ENCODE measurements at places on chromosomes 2 and 18.
A peak's percentile ranks its signal among the peaks of the same experiment; 100 is the strongest.

DNA sequence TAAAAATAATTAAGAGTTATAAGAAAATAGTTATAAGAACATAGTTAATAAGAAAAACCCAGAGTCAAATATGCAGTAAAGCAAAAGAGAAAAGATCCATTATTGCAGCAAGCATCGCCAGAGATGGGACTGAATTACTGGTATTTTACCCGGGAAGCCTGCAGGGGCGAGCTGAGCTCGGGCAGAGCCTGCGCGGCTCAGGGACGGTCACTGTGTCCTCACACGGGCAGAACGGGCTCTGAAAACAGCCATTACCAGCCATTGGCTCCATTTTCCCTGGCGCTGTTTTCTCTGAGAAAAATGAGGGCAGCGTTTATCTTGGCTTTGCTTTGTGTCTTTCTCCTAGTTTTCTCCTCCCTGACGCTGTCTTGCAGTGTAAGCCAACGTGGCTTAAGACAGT lies 95.3 kb upstream of the ALKAL2 start:
- DNase-seq: no peak

- DNase-seq: peak; percentile 41
These were observed 5.0 kb upstream of the TMEM178A start for GRCh38 chr2:39660612-39661236.

DNA sequence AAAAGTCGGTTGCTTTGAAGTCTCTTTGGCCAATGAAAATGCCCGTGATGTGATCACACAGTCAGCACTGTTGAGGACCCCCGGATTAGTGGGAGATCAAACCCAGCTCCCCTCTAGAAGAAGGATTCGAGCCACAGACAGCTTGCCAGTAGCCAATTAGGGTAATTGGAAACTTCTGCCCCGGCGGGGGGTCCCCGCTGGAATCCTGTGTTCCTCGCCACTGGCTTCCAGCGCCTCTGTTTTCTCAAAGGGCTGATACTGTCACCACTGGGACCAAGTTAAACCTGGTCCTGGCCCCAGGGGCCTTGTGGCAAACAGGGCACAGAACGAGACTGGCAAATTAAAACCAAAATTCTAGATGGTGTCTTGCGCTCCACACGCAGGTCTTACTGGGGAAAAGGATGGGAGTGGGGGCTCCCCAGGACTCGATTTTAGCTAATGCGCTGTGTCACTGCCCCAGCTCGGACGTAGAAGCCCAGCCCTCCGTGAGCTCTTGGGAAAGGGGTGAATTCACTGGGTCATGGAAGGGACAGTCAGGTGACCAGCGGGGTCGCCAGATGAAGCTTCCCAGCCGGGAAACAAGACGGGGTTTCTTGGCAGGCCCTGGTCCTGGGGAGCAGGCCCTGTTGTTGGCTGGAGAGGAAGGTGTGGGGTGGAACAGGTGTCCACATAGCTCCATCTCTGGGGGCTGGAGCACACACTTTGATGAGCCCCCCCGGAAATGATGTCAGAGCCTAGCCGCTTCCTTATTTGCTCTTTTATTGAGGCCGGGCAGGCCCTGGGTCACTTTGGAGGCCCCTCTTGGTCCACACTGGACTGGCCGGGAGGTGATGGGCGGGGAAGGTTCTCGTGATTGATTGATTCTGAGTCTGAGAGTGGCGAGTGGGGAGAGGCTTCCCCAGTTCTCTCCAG lies 90.2 kb downstream of the SMAD7 start:
- no peak for DNase-seq

- DNase-seq: no peak
These were observed 78.5 kb downstream of the XDH start for GRCh38 chr2:31335921-31336585.

DNA sequence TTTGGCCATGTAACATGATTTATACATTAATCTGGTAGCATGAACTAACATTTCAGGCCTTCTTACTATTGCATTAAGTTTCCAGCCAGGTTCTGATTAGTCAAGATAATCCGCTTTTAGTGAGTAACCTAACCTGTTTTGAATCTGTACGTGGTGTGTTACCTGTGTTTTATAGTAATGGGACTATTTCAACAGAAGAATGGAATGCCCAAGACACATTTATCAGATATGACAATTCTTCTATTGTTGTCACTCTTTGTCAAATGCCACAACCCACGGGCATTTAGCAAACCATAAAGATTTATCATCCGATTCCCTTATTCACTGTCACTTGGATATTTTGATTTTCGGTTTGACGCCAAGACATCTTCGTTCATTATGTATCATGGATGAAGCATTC lies 117.9 kb downstream of the ETAA1 start:
- no peak for DNase-seq

DNA sequence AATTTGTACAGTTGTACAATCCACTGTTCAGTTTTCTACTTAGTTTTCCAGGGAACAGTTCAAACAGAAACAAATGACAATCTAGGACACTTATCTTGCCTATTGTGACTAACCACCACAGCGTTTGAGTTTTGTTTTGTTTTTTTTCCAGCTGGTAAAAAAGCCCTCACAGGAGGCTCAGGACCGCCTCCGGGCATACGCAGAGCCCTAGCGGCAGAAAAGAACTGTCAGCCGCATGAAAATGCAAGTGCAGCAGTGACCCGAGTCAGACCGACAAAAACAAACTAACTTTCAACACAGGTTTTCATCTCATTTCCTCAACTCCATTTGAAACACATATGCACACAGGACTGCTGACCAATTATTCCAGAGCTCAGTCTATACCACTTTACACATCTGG lies 68.6 kb downstream of the STEAP3 start:
- DNase-seq: peak; percentile 17

DNA sequence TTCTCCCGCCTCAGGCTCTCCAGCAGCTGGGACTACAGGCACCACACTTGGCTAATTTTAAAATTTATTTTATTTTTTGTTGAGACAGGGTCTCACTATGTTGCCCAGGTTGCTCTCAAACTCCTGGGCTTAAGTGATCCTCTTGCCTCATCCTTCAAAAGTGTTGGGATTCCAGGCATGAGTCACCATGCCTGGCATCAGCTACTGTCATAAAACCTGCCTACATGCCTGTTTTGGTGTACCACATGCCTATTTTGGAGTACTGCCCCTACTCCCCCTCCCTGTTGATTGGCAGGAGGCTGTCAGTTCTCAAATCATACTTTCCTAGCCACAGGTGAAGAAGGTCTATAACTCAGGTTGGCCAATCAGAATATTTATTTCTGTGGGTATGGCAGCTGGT lies 64.0 kb downstream of the CHST9 start:
- no peak for DNase-seq

DNA sequence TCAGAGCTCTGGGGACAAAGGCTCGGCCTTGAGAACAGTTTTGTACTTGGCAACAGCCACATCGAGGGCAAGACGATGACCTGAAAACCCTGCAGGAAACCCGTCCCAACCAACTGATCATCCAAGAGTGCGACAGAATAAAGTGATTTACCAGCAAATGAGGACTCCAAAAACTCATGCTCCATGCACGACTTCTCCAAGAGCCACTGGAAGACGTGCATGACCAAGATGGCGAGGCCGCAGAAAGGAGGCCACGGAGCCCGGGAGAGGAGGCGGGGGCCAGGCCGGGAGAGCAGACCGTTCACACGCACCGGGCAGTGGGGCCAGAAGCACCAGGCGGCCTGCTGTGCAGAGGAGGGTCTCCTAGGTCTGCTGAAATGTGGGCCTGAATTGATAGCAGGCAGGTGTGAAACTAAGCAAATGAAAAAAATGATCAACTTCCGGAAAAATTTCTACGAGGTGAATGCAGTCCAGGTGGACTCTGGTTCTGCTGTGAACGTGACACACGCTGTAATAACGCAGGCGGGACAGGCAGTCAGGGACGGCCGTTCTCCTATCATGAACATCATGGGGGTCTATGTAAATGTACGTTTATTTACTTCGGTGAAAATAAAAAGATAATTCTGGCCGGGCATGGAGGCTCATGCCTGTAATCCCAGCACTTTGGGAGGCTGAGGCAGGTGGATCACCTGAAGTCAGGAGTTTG lies 252.2 kb downstream of the HDAC4 start:
- DNase-seq: no peak

- DNase-seq: no peak
These were observed 9.2 kb downstream of the TPGS2 start for GRCh38 chr18:36819621-36820020.

DNA sequence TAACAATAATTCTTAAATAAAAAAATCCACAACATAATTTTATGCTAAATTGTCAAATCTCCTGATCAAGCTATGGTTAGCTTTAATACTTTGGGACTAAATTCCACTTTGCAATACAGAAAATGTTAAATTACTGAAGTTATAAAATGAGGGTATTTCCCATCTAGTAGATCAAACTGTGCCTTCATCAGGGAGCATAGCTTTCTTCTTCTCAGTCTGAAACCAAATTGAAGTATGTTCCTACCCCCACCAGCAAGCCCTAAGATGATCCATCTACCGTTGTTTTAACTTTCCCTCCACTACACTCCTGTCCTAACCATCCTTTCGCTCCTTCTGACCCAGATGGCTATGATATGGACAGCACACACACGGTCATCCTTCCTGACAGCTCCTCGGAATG lies 24.4 kb upstream of the STK17B start:
- no peak for DNase-seq

DNA sequence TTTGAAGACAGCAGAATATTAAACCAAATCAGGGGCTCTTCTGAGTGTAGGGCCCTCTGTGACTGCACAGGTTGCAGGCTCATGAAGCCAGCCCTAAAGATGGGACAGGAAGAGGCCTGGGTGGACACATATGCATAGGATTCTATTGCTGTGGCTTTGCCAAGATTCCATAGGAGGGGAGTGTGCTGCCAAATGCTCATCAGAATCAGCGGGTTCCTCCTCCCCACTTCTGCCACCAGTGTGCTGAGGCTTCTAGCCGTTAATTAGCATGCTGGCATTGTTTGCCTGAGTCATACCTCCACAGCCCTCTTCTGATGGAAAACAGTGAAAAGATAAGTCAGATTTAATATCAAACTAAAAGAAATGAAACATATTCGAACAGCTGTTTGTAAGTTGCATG lies 103.9 kb upstream of the TMEFF2 start:
- no peak for DNase-seq

- DNase-seq: no peak
These were observed 1047.8 kb downstream of the SOCS6 start for GRCh38 chr18:71336576-71337210.

- peak; percentile 87 for DNase-seq
These were observed 68.4 kb upstream of the ITM2C start for GRCh38 chr2:230796280-230796862.

DNA sequence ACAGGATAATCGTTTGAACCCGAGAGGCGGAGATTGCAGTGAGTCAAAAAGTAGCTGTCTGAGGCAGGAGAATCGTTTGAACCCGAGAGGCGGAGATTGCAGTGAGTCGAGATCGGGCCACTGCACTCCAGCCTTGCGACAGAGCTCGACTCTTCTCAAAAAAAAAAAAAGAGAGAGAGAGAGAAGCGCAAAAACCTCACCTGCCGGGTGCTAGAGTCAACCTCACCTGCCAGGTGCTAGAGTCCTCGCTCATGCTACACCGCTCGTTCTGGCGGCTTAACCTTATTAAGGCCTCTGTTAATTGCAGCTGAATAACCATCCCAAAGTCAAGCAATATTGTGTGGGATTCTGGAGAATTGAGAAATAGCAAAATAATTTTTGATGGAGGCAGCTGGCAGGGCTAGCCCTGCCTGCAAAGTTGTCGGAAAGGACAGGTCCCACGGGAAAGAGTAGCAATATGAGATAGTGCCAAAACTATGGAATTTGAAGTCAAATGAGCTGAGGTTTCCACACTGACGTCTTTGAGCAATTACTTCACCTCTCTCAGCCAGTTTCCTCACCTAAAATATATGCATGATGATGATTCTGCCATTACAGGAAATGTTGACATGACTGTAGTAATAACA lies 644 bp upstream of the DYM start:
- DNase-seq: peak; percentile 42

GRCh38 chr2:183505911-183506310 lies 381.7 kb downstream of the NUP35 start:
- DNase-seq: no peak

DNA sequence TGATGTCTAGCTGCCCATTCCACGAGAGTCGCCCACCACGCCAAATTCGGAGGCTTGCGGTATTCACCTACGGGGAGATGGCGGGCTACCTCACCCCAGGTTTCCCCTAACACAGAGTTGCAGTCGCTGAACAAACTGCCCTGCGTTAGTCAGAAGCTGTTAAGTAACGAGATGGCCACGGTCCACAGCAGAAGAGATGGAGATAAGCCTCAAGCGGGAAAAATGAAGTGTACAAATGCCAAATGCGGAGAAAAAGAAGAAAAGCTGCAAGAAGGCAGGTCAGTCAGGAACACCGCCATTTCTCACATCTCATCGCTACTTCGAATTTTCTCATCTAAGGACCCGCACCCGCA lies 425 bp downstream of the ASB3 start:
- DNase-seq: peak; percentile 63

GRCh38 chr18:28594034-28594433 lies 417.1 kb upstream of the CDH2 start:
- DNase-seq: no peak

DNA sequence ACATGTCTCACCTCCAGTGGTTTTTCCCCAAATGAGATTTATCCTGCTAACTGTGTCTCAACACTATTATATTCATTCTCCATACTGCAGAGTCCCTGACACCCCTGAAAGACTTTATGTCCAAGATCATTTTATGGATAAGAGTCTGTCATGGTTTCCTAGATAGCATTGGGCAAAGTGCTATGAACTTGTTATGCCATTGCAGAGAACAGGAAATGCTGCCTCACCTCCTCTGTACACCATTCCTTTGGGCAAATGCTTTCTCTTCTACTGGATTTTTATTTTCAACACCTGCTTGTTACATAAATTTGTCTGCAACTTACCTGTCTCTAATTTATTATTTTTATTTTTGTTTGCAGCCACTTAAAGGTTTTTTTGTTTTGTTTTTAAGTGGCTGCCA lies 652.5 kb upstream of the FAM98A start:
- DNase-seq: no peak

- no peak for DNase-seq
These were observed 34.5 kb downstream of the MERTK start for GRCh38 chr2:111932841-111933291.

DNA sequence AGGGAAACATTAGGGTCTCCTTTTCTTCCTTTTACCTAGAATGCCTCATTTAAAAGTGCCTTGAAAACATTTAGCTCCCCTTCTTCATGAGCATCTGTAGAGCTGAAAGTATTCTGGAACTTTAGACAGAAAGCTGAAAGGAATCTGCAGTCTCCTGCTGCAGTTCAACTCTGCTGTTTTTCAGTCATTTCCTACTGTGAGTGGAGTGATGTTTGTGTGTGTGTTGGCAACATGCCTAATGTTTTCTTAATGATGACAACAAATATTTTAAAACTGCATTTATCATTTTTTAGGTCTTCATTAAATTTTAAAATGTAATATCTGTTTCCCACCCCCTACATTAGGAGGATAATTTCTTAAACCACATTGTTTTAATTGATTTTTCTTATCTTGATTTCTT lies 66.6 kb downstream of the TWSG1 start:
- no peak for DNase-seq
